Ovary (tissue), 10 donors: ENCODE measurements at places on chromosomes 7 and 10. TPM values are rescaled to one million over a fixed set of nuclear protein-coding genes. Genes with fewer than 3 reads are reported as not detected.

The ZNF775 gene
- 11.2 TPM for polyA plus RNA-seq

The ELFN1 gene
- 0.05 TPM for polyA plus RNA-seq

The CFAP43 gene
- 1.6 TPM for polyA plus RNA-seq

The MRC1 gene
- polyA plus RNA-seq: 26.6 TPM

The FRMPD2 gene
- not detected for polyA plus RNA-seq

DNA sequence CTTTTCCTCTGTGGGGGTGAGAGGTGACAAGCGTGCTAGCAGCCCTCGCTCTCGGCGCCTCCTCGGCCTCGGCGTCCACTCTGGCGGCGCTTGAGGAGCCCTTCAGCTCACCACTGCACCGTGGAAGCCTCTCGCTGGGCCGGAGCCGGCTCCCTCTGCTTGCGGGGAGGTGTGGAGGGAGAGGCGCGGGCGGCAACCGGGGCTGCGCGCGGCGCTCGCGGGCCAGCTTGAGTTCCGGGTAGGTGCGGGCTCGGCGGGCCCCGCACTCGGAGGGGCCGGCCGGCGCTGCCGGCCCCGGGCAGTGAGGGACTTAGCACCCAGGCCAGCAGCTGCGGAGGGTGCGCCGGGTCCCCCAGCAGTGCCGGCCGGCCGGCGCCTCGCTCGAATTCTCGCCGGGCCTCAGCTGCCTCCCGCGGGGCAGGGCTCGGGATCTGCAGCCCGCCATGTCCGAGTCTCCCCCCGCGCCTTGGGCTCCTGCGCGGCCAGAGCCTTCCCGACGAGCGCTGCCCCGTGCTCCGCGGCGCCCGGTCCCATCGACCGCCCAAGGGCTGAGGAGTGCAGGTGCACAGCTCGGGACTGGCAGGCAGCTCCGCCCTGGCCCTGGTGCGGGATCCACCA, 352.8 kb upstream of the PODXL start:
- H3K27ac ChIP-seq: no peak overlapping the region
- H3K36me3 ChIP-seq: no peaks in the 10 kb centered on the region
- DNase-seq: no peak
- no peaks in the 10 kb centered on the region for H3K27me3 ChIP-seq
- H3K4me3 ChIP-seq: peak overlapping the region; percentile 22

- no peak overlapping the region for H3K27ac ChIP-seq
- H3K36me3 ChIP-seq: no peaks in the 10 kb centered on the region
- DNase-seq: no peak
- H3K4me3 ChIP-seq: no peak overlapping the region
Observed at GRCh38 chr10:59745163-59745650, 8.0 kb downstream of the MRLN start.

- DNase-seq: peak; percentile 50
- peaks cover 26% of the 10 kb centered on the region for H3K4me1 ChIP-seq
- no peak overlapping the region for H3K27ac ChIP-seq
- no peaks in the 10 kb centered on the region for H3K36me3 ChIP-seq
Observed at GRCh38 chr7:143384661-143385631, 3.8 kb downstream of the ZYX start.

GRCh38 chr7:45057878-45058277, 30.9 kb downstream of the NACAD start:
- no peak for DNase-seq
- no peak overlapping the region for H3K4me3 ChIP-seq
- H3K36me3 ChIP-seq: no peaks in the 10 kb centered on the region

GRCh38 chr10:13587391-13587790, 626 bp downstream of the PRPF18 start:
- peak overlapping the region; percentile 86 for H3K4me3 ChIP-seq
- no peak overlapping the region for H3K27ac ChIP-seq
- DNase-seq: peak; percentile 27
- H3K27me3 ChIP-seq: no peaks in the 10 kb centered on the region

- no peaks in the 10 kb centered on the region for H3K36me3 ChIP-seq
- H3K27ac ChIP-seq: no peak overlapping the region
- H3K27me3 ChIP-seq: no peaks in the 10 kb centered on the region
Observed at GRCh38 chr10:11319990-11320602, 291.4 kb downstream of the USP6NL start.

DNA sequence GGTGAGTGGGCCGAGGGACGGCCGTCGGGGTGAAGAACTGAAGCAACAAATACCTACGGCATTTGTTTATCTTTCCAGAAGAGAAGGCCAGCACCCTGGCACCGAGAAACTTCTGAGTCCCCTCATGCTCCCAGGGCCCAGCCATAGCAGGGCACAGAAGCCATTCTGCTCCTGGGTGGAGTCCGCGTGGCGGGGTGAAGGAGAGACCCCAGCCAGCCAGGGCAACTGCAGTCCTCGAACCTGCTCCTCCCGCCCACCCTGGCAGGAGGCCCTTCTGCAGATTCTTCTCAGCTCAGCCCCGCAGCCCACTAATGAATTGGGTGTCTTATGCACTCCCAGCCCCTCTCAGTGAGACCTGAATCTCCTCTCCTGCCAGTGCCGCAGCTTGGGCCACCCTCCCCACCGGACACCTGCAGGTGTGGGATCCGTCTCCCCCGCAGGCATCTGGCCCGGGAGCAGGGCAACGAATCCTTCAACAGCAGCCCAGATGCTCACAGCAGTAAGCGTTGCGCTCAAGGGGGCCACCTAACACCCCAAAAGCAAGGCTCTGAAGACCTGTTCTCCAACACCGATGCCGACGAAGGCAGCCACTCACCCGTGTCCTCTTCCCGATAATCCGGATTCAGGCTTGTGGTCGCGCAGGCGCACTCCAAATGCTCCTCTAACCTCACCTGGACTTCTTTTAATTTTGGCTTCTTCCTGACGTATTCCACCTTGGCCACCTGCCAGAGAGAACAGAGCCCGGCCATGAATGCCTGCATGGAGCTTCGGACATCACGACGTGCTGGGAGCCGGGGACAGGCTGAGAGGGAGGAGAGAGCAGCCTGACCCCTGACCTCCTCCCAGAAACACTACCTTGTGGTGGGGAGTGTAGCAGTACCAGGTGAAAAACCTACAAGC, 18.9 kb downstream of the PDGFA start:
- H3K4me1 ChIP-seq: no peaks in the 10 kb centered on the region
- no peak for DNase-seq
- no peak overlapping the region for H3K4me3 ChIP-seq
- H3K36me3 ChIP-seq: no peaks in the 10 kb centered on the region
- no peaks in the 10 kb centered on the region for H3K27me3 ChIP-seq

DNA sequence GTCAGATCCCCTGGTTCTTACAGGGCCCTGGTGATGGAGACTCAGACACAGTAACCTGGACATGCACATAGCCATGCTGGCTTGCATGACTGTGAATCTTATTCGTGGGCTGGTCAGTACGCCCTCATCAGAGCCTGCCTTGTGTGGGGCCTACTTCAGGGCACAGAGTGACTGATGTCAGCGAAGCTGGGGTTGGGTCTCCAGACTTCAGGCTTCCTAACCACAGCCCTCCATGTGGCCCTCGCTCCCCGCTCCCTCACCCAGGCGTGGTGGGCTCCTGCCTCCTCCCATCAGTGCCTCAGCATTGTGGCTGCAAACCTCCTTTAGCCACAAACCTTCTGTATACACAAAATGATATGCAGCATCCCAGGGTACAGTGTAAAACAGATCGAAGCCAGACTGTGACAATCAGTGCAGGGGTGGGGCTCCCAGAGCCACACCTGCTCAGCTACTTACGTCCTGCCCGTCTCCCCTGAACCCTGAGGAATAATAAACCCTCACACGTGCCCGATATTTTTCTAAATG, 7.1 kb upstream of the C10orf105 start:
- no peak for DNase-seq
- H3K36me3 ChIP-seq: no peaks in the 10 kb centered on the region
- H3K4me1 ChIP-seq: peaks cover 19% of the 10 kb centered on the region

DNA sequence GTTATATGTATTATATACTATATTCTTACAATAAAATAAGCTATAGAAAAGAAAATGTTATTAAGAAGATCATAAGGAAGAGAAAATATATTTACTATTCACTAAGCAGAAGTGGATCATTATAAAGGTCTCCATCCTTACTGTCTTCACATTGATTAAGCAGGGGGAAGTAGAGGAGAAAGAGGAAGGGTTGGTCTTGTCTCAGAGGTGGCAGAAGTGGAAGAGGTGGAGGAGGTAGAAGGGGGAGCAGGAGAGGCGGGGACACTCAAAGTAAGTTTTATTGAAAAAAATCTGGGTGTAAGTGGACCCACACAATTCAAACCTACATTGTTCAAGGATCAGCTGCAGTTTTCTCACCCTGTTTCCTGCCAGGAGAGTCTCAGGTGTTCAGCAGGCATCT, 28.9 kb upstream of the ERCC6 start:
- H3K4me1 ChIP-seq: no peaks in the 10 kb centered on the region
- H3K4me3 ChIP-seq: no peak overlapping the region
- H3K27ac ChIP-seq: no peak overlapping the region
- no peaks in the 10 kb centered on the region for H3K36me3 ChIP-seq

- no peak for DNase-seq
- H3K27me3 ChIP-seq: no peaks in the 10 kb centered on the region
- no peaks in the 10 kb centered on the region for H3K4me1 ChIP-seq
- H3K27ac ChIP-seq: no peak overlapping the region
- H3K36me3 ChIP-seq: no peaks in the 10 kb centered on the region
- no peak overlapping the region for H3K4me3 ChIP-seq
Observed at GRCh38 chr7:64685741-64686140, 19.8 kb downstream of the ZNF107 start.

- no peak overlapping the region for H3K27ac ChIP-seq
- H3K36me3 ChIP-seq: no peaks in the 10 kb centered on the region
- DNase-seq: no peak
- H3K4me3 ChIP-seq: no peak overlapping the region
- no peaks in the 10 kb centered on the region for H3K27me3 ChIP-seq
- peaks cover under 1% of the 10 kb centered on the region for H3K4me1 ChIP-seq
Observed at GRCh38 chr7:25308906-25309705, 80.8 kb upstream of the NPVF start.

DNA sequence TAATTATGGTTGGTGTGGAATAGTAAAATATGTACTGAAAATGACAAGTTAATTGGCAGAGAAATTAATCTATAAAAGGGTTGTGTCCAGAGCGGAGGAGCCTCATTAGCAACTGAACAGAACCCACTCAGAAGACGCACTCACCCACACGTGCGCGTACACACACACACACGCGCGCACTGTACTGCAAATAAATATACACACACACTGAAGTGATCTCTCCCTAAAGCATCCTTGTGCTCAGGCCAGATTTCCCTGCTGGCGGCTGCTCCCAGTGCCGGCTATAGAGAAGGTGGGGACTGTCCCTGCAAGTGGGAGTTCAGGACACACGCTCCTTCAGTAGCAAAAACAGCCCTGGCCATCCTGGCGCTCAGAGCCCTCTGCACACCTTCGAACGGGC, 85.2 kb downstream of the CHST15 start:
- no peak overlapping the region for H3K4me3 ChIP-seq
- peaks cover 10% of the 10 kb centered on the region for H3K4me1 ChIP-seq
- no peaks in the 10 kb centered on the region for H3K27me3 ChIP-seq
- DNase-seq: peak; percentile 6

GRCh38 chr10:48430402-48430993, 124.0 kb downstream of the MAPK8 start:
- H3K4me3 ChIP-seq: no peak overlapping the region
- no peaks in the 10 kb centered on the region for H3K4me1 ChIP-seq
- H3K27ac ChIP-seq: no peak overlapping the region
- DNase-seq: no peak
- no peaks in the 10 kb centered on the region for H3K27me3 ChIP-seq

DNA sequence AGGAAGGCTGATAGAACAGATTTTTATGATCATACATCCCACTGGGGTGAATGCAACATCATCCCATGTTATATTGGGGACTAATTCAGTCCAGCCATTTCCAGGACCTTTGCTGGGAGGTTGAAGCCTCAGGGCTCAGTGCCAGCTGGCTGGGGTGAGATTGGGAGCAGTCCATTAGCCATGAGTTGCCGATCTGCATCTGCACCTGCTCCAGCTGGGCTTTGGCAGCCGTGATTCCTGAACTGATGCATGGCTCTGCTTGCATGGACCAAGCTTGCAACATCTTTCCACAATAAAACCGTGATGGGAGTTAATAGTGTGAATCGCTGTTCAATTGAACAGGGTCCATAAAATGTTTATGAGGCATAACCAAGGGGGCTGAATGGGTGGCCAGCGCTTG, 346.9 kb downstream of the TYW1 start:
- H3K36me3 ChIP-seq: no peaks in the 10 kb centered on the region
- H3K4me1 ChIP-seq: no peaks in the 10 kb centered on the region
- H3K4me3 ChIP-seq: no peak overlapping the region
- H3K27ac ChIP-seq: no peak overlapping the region

DNA sequence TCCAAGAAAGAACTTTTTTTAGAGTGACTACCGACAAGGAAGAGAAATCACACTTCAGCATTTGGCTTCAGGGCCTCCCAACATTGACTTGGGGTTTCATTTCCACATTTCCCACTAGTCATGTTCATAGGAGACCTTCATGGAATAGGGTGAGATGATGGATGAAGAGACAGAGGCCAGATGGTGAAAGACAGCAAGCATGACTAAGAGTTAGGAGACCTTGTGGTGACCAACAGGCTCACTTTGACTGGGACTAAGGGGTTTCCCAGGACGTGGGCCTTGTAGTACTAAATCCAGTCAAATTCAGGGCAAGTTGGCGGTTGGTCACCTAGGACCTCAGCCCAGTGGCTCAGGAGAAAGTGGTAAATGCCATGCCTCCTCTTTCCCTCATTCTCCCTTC, 3.0 kb upstream of the GIMAP5 start:
- H3K36me3 ChIP-seq: no peaks in the 10 kb centered on the region
- H3K27ac ChIP-seq: no peak overlapping the region
- no peaks in the 10 kb centered on the region for H3K4me1 ChIP-seq
- no peak overlapping the region for H3K4me3 ChIP-seq

DNA sequence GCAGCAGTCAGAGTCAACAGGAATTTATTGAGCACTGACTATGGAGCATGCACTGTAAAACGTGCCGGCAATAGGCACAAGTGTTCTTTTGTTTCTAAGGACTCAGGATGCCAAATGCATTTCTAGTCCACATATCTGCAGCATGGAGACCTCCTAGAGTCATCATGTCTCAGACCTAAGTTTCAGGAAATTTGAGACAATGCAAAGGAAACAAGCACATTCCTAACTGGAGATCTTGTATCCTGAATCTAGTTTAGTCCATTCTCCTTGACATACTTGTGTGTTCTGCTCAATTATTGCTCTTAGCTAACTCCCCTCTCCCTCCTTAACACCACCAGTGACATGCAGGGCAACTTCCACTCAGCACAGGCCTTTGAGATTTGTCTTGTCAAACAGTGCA, 173.2 kb downstream of the ZNF438 start:
- H3K4me3 ChIP-seq: no peak overlapping the region
- H3K36me3 ChIP-seq: no peaks in the 10 kb centered on the region
- H3K27ac ChIP-seq: no peak overlapping the region
- DNase-seq: no peak
- H3K4me1 ChIP-seq: peaks cover 11% of the 10 kb centered on the region
- no peaks in the 10 kb centered on the region for H3K27me3 ChIP-seq

DNA sequence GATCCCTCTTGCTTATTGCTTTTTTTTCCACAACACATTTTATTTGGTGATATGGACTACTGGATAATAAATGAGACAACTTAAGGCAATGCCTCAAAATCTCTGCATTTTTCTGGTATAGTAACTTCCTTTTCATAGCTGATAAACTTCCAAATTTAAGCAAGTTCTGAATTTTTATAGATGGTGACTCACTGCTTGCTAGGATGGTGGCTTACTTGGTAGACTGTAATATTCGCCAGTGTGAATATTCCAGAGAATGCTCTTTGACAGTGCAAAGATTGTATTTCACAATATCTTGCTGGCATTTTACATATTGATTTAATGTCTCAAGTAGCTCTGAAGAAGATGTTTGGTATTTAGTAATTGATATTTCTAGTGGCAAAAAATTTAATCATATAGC, 472.4 kb downstream of the TFEC start:
- H3K27ac ChIP-seq: no peak overlapping the region
- no peak for DNase-seq
- no peak overlapping the region for H3K4me3 ChIP-seq
- no peaks in the 10 kb centered on the region for H3K36me3 ChIP-seq
- H3K4me1 ChIP-seq: peaks cover 3% of the 10 kb centered on the region
